ENCODE measurements at places on chromosomes 5 and 9.

DNA sequence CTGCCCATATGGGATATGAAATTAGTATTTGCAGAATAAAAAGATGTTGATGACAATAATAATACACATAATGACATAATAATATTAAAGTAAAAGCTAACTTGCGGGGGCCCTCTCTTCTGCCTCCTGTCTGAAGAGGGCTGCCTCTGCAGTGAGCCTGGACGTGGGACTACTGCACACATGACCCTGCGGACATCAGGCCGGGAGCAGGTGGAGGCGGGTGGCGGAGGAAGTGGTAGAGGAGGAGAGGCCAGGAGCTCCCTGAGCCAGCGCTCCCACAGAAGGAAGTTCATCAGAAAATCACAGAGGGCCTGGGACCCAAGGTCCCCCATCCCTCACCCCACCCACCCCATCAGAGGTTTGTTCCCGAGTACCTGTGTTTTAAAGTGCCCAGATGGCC is 60.5 kb downstream of the ROPN1L start:
- no peak for DNase-seq

- no peak for DNase-seq
Observed at GRCh38 chr9:13606586-13606985, 327.1 kb upstream of the MPDZ start.

- DNase-seq, result no peak
Observed at GRCh38 chr9:113307396-113307975, 4.3 kb upstream of the RNF183 start.

- DNase-seq, result no peak
Observed at GRCh38 chr9:106913276-106913675, 50.3 kb downstream of the ZNF462 start.

DNA sequence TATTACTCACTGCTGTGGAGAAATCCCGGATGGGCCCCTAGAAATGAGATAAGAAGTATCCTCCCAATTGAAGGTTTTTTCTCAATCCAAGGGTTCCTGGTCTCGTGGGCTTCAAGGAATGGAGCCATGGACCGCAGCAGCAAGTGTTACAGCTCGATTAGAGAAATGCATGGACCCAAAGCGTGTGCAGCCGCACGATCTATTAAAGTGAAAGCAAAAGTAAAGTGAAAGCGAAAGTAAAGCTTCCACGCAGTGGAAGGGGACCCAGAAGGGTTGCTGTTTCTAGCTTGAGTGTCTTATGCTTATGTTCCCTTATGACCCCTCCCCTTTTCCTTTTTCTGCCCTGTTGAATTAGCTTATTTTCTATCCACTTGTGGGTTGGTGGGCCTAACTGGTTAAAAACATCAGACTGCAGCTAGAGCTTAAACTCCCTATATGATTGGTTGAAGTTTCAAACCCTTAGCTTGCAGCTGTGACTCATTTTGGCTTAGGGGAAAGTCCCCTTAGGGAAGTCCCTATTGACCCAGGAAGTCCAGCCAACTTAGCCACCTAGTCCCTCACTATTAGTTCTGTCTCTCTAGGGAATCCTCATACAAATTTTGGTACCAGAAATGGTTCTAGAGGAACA is 1111.8 kb downstream of the TAF11L14 start:
- DNase-seq, result no peak

DNA sequence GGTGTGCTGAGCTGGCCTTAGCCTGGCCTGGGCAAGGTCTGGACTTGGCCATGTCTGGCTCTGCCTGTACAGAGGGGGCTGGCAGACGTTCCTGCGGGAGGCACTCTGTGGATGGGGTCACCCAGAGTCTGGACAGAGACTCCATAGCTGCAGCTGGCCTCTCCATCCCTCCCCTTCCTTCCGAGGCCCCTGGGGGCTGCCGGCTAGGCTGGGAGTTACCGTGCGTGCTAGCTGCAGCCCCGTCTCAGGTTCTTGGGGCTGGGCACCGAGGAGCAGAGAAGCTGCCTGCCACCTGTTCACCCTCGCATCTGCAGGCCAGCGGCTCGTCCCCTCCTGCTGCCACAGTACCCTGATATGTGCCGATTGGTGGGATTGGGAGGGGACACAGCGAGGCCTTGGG is 63.4 kb downstream of the RXRA start:
- no peak for DNase-seq

DNA sequence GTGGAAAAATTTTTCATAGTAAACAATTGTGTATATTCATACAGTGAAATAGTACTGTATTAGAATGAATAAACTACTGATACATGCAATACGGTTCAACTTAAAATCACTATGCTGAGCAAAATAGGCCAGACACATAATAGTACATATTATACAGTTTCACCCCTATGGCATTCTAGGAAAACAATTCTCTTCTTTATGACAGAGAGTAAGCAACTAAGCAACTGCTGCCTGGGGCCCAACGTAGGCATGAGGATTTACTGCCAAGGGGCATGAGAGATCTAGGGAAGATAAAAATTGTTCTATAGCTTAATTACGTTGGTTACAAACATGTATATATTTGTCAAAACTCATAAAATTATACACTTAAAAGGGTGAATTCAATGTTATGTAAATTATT is 180.2 kb downstream of the DRD1 start:
- DNase-seq, result no peak

GRCh38 chr9:101460965-101461364 is 25.4 kb upstream of the ALDOB start:
- DNase-seq, result no peak

DNA sequence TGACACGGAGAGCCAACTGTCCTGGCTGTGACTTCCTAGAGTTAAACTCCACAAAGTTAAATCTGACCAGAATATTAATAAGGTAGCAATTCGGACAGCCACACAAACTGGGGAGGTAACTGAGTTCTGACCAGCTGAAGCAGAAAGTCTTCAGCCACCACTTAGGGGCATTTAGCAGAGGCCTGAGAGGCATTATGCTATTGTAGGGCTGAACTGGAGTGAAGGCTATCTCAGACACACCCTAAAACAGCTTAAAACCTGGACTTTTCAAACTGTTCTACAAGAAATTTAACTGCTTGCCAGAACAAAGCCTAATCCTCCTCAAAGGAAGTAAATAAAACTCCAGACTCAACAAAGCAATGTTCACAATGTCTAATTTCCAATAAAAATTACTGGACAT is 32.4 kb downstream of the RANBP6 start:
- DNase-seq, result no peak

- DNase-seq, result no peak
Observed at GRCh38 chr5:35059251-35059650, 11.5 kb upstream of the AGXT2 start.

DNA sequence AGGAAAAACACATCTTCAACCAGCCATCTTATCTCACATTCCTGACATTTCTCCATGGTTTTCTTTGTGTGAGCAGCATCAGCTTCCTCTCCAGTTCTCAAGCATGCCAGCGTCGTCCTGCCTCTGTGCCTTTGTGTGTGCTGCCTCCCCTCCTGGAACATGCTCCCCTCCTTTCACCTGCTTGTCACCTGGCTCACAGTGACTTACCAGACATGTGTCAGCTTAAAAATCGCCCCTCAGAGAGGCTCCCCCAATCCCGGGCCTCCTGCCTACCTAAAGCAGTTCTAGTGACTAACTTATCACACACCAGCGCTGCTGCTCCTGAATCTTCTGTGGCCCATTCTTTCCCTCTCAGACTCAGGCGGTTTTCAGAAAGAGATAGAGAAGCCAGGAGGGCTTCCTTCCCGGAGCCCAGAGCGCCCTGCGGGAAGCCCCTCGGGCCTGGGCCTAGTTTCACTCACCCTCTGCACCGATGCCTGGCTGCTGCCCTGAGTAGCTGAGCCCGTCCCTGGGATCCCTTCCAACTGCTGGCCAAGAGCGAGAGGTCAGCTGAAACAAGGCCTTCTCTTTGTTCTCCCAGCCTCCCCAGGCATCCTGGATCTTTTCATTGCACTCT is 51.1 kb upstream of the MVB12B start:
- no peak for DNase-seq

GRCh38 chr5:61532983-61533382 is 200.9 kb downstream of the ZSWIM6 start:
- DNase-seq, result no peak

DNA sequence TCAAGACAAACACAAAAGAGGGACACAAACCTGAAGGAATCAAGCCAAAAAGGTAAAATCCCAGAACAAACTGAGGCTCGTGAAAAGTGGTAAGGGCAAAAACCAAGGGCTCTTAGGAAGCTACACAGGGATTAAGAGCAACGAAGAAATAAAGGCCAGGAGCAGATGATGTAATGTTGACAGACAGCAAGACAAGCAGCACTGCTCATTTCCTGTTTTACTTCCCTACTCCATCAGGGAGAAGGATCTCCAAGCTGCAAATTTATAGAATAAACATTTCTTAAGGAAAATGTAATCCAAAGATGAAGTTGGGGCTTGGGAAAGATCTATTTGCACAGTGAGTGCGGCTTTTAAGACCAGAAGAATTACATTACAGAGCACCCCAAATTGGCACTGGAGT is 182.3 kb upstream of the MAP1B start:
- DNase-seq, result no peak

GRCh38 chr9:113570106-113570505 is 106.6 kb downstream of the RGS3 start:
- DNase-seq, result no peak

DNA sequence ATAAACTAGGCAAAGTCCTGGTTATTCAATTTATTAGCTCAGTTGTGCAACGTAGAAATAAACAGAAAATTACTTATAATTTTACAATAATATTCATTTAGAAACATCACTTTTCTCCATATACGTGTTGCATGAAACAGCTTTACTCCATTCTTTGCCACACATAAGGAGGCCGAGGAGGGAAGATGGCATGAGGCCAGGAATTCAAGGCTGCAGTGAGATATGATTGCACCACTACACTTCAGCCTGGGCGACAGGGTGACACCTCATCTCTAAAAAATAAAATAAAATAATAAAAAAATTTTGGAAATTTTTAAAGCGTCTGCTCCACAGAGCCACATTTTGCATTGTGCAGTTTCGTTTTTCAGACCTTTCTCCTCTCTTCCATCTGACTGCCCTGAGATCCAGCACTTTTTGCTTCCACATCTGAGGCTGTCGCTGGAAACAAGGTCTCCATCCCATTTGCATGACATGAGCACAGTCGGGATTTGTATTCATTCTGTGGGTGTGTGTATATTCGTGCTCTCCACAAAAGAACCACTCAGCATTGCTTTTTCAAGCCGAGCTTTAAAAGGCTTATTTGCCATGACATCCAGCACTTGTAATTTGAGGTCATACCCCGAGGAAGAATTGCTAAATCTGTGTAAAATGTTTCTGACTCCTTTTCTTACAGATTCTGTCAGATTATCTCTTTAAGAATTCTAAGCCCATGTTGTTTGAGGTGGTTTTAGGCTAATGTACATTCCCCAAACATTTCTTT is 98.6 kb upstream of the MSX2 start:
- DNase-seq, result no peak

DNA sequence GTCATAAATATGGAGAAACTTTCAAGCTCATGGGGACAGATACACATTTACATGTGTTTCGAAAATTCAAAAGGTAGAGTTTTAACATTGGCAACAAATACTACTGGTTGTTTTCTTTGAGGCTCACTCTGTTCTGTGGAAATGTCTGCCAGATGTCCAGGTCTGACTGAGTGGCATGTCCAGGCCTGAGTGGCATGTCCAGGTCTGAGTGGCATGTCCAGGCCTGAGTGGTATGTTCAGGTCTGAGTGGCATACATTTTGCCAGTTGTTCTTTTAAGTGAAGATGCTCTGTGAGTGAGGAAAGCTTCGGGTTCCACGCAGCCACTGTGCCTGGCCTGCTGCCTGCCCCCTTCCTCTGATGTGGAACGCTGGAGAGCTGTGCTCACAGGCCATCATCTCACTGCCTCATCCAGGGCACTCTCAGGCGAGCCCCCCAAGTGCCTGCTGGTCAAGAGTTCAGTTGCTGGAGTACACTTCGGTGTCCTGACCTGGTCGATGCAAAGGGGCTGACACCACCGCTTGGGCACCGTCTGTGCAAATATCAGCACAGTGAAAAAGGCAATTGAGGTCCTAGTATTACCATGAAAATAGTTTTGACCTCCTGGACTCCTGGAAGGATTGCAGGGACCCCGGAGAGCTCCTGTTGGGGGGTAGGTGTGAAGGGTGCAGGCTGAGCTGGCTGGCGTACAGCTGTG is 89.9 kb downstream of the EHMT1 start:
- DNase-seq, result no peak

DNA sequence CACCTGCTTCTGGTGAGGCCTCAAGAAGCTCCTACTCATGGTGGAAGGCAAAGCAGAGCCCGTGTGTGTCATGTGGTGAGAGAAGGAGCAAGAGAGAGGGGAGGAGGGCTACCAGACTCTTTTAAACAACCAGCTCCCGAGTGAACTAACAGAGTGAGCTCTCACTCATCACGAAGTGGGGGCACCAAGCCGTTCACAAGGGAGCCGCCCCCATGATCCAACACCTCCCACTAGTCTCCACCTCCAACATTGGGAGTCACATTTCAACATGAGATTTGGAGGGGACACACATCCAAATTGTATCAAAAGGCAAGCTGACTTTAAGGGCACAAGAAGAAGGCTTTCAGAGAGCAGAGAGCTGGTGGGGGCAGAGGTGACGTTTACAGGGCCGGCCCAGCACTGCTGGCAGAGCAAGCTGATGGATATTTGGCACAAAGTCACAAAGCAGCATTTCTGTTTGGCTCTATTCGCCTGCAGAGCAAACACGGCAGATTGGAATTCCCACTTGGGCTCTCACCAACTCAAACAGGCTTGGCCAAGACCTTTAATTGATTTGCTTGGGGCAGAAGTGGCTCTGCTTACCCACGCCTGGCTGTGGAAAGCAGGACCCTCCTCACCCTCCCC is 20.0 kb downstream of the PITX1 start:
- no peak for DNase-seq

DNA sequence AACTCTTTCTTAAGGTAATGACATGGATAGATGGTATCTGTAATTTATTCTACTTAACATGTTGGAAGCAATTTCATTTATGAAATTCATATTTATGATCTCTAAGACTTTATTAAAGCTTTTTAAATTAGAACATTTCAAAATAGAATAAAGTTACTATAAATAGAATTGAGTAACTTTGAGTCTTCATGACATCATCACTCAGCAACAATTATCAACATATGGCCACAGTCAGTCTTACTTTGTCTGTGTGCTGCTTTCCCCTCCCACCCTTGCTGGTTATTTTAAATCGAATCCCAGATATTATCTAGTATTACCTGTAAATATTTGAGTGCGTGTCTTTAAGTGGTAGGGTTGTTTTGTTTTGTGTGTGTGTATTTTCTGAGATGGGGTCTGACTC is 65.2 kb downstream of the IPO11 start:
- DNase-seq, result no peak

DNA sequence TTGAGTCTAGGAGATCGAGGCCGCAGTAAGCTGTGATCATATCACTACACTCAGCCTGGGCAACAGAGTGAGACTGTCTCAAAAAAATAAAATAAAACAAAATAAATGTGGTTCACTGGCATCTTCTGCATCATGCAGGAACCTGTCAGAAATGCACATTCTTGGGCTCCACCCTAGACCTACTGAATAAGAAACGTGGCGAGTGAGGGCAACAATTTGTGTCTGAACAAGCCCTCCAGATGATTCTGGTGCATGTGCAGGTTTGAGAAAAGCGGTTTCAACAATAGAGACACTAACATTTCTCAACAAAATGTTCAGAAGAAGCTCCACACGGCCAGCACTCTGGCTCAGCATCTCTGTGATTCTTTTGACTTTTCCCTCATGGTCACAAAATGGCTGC is 42.8 kb upstream of the CPEB4 start:
- no peak for DNase-seq

Data from NCI-H1930 (cell line).